ENCODE measurements at places on chromosomes 16 and 17.

GRCh38 chr17:38603786-38604478 lies 1.8 kb downstream of the SRCIN1 start:
- no peak for DNase-seq

DNA sequence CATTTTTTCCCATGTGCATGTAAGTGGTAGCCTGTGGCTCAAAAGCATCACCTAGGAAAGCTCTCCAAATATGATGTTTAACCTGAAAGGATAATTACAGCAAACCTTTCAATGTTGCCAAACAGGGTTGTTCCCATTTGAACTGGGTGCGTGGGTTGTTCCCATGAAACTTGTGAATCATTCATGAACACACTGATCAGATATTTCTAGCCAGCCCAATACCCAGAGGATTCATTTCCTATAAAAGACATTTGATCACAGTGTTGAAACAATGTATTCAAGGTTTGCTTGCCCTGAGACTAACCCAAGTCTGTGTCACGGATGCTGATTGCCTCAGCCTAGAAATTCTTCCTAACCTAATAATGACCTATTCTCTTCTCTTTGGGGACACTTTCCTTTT lies 12.9 kb downstream of the KRT39 start:
- no peak for DNase-seq

DNA sequence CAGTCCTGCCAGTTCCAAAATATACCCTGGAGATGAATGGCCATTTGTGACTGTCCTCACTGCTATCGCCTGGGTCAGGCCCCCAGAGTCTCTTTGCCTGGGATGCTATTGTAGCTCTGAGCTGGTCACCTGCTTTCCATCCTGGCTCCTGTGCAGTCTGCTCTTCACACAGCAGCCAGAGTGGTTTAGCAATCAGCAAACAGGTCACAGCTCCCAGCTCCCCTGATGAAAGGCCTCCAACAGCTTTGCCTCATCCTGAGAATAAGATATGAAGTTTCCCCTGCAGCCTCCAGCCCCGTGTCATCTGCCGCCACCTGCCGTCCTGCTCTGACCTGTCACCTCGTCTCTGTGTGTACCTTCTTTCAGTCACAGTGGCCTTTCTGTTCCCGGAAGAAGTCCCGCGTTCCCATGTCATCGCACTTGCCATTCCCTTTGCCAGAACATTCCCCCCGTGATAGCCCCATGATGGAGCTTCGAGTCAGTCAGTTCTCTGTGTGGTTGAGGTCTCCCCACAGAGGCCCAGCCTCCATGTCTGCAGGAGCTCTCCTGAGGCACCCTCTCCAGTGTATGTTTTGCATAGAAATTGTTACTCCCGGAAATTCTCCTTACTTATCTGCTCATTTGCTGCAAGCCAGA lies 281.5 kb downstream of the SNX29 start:
- no peak for DNase-seq

DNA sequence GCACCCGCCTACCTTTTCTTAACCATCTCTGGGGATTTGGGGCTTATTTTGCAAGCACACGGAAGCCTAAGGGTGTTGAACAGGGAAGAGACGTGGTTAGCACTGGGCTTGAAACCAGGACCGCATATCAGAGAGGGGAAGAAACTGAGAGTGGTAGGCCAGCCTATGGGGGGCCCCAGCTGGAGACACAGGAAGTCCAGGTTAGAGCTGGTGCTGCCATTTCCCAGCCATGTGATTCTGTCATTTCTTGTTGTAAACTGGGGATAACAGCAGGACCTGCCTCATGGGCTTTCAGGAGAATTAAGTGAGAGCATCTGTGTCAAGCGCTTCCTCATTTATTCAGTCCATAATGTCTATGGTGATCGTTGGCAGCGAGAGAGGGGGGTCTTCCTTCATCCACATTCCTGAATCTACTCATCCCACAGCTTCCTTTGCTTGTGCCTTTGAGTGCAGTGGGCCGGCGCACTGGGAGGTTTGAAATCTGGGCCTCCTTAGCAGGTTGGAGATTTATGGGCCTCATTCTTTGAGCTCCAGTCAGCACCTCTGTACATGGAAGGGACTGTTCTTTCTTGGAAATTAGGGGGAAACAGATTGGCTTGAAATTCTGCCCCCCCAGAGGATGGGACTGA lies 20.1 kb downstream of the NKD1 start:
- no peak for DNase-seq

GRCh38 chr16:392450-393030 lies 4.5 kb upstream of the NME4 start:
- DNase-seq, result no peak

- DNase-seq, result no peak
Measured at GRCh38 chr16:66551348-66551759, 1.0 kb upstream of the CKLF start.

- no peak for DNase-seq
Measured at GRCh38 chr17:14747603-14747950, 446.7 kb downstream of the HS3ST3B1 start.

DNA sequence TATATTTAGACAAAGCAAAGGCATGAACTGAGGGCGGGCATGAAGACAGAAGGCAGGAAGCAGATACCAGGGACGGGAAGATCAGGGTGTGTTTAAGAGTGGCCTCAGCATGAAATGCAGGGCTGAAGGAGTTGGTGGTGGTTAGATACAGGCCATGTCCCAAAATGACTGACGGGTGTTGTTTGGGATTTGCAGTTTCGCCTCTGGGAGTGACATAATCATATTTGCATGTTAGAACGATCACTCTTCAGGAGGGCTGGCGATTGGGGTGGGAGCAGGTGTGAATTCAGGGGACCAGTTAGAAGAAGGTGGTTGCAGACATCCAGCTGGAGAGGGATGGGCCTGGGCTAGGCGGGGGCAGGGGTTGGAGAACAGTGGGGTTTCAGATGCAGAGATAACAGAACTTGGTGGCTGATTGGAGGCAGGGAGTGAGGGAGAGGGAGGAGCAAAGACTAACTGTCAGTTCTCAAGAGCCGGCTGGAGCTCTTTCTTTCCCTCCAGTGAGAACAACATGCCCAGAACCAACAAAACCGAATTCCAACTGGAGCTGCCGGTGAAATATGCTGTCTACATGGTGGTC lies 27.2 kb upstream of the ITGAX start:
- no peak for DNase-seq

DNA sequence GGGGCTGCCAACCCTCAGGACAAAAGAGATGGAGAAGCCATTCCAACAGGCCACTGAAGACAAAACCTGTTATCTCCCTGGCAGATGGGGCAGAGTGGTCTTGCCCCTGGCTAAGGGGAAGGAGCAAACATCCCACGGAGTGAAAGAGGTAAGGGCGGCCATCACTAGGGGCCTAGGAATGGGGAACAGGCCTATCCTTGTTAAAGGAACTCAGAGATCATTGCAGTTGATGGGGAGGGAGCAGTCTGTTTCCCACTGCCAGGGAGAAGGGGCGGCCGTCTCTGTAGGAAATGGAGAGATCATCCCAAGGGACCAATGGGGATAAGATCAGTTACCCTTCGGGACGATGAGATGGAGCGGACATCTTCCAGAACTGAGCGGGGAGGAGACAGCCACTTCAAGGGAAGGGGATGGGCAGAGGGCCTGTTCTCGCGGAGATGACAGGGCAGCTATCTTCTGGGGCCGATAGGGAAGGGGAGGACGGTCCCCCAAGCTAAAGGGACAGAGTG lies 581 bp upstream of the TMEM208 start:
- DNase-seq, result no peak

DNA sequence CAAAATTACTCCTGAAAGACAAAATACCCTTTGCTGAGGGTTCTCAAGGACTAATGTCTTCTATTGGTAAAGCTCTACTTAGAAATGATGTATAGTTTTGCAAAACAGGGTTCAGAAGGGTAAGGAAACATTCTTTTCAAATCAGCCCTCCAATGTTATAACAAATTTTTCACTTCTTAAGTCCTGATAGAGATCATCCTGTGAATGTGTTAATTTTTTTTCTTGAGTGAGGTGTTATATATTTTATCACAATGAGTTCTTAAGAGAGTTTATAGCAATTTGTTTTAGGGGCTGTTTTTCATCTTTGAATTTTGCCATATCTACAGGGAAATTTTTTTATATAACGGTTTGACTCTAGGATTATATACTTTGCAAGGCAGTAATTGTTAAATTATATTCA lies 29.5 kb downstream of the CYB5B start:
- no peak for DNase-seq

GRCh38 chr16:28616636-28617035 lies 6.8 kb upstream of the SULT1A1 start:
- DNase-seq, result no peak

DNA sequence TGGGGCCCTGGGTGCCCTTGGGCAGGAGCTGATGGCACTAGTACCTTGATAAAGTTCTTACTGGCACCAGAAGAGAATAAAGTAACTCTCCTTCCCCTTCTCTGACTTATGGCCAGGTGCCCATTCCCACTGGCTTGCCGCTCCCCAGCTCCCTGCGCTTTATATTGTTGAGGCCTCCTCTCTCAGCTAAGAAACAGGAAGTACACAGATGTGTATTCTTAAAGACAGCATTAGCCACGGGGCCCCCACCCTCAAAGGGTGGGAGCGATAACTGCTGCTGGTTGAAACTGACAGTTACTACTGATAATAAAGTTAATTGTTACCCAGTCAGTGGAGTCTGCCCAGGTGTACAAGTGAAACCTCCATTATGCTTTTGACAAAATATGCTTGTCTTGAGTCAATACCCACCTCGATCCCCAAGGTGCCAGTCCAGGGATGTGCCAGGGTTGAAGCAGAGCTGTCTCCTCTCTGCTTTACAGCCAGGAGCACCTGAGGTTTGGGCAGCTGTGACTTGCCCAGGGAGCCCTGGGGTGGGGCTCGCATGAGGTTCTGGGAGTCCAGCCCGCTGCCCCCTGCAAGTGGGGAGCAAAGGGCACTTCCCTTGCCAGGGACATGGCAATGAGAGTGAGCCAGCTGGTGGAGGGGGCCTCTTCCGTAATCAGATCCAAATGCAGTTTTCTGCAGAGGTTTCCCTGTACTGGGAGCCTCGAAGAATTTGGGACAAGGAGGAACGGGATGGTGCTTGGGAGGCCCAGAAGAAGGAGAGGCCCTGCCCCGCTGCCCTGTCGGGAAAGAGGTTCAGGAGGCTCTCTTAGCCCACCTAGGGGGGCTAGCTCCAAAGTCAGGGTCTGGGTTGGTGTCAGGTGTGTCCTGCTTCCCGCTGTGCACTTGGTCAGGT lies 5.4 kb upstream of the CLDN9 start:
- DNase-seq, result no peak

- DNase-seq, result peak; percentile 24
Measured at GRCh38 chr16:12330946-12331345, 354.4 kb downstream of the SNX29 start.

DNA sequence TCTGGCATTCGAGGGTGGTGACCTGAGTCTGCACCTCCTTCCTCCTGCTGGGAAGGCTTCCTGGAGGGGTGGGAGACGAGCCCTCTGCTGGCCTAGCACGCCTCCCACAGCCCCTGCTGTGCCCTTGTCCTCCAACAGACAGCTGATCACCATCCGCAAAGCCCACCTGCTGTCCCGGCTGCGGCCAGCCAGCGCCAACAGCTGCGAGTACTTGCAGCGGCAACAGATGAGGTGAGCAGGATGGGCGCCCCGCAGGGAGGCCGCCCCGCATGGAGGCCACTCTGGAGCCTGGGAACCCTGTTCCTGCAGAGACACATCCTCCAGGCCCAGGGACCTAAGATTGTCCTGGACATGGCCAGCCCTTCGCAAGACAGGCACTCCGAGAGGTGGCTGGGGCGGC lies 21.6 kb downstream of the UBALD1 start:
- no peak for DNase-seq

DNA sequence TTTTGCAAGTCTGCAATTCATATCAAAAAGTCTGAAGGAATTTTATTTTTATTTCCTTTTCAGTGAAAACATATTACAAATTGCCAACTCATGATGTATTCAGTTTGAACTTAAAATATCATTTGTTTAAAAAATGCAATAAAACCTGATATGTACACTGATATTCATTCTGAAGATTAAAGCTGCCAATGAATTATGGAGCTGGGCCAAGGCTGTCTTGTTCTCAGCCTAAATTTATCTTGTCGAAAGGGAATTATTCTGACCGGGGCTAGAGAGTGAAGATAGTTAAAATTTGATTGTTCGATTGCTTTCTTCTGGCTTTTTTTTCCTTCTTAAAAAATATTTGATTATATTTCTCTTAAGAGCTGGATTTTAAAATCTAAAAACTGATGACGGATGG lies 54.0 kb upstream of the RBFOX1 start:
- DNase-seq, result no peak

DNA sequence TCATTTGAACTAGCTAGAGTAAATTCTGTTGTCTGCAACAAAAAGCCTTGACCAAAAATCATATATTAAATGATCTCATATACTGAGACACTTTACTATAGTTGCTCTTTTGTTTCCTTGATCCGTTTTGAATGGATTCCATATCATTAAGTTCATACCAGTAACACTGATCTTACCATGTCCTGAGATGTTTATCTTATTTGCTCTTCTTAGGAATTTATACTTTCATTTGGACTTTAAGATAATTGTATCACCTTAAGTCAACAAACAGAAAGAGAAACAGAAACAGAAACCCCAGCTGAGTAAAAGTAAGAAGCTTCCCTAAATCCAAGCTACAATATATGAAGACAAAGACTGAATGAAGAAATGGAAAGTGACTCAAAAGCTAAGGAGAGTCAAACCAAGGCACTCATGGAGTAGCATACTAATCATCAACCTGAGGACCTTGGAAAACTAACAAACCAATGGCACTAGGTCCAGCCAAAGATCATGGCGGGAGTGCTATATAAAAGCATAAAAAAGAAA lies 106.5 kb upstream of the COX10 start:
- DNase-seq, result no peak

DNA sequence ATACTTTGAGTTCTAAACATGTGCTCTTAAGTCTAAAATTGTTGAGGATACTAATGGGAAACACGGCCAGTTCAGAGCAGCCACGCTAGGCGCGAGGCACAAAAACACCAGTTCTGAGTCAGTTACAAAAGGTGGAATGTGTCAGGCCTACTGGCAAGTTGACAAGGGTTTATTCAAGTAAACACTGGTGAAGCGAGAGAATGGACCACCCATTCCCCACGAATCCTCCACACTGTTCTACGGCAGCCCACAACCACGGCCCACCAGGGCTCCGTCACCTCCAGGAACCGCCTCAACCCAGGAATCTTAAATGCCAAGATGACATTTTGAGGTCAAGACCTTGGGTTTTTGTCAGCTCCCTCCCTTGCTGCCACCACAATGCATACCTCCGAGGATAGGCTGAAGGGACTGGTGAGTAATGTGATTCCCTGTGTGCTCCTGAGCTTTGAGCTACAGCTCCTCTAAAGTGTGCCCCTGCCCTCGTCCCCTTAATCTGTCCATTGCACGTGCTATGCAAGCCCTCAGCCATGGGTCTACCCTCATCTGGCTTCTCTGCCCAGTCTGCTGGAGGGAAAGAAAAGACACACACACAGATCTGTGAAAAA lies 28.5 kb upstream of the TRAP1 start:
- DNase-seq, result no peak

- no peak for DNase-seq
Measured at GRCh38 chr17:81043725-81044427, 8.9 kb downstream of the BAIAP2 start.

GRCh38 chr16:87255866-87256265 lies 61.3 kb downstream of the C16orf95 start:
- DNase-seq, result no peak
